ENCODE measurements at places on chromosomes 5 and 9.

DNA sequence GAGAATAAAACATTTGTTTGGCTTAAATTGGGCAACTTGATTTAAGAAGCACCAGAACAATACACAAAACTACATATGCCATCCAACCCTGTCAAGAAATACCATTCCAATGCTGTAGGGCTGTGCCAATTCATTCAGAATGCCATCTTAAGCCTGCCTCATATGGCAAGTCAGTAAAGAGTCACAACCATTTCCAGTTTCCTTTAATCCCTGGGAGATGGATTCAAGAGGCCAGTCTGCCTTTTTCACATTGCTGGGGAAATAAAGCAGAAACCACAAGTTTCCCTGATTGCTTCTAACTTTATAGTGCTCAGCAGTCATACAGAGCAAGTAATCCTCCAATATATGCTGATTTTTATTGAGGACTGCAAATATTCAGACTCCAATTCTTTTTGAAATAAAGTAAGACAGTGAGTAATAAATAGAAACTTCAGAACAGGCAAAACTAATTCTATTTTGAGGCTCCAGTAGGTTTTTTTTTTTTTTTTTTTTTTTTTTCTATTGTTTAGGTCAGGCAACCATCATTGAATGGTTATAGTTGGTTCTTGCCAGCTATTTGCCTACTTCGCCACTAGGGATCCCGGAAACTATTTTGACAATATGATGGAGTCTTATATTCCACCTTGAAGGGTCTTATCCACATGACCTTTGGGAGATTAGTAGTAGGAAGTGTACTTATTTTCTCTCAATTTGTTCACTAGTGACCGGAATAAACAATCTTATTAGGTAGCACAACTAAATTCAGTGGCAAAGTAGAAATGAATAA is 400.9 kb upstream of the MEF2C start:
- DNase-seq = no peak

- no peak for DNase-seq
Measured at GRCh38 chr9:128409450-128409849, 11.2 kb upstream of the CERCAM start.

- no peak for DNase-seq
Measured at GRCh38 chr5:6464441-6464840, 15.8 kb downstream of the UBE2QL1 start.

- no peak for DNase-seq
Measured at GRCh38 chr5:31322946-31323345, 129.5 kb downstream of the CDH6 start.

- DNase-seq = no peak
Measured at GRCh38 chr9:133468777-133469421, 9.1 kb downstream of the CACFD1 start.

GRCh38 chr9:12849486-12850003 is 74.7 kb downstream of the LURAP1L start:
- no peak for DNase-seq

- DNase-seq = no peak
Measured at GRCh38 chr9:88808019-88808656, 183.1 kb upstream of the S1PR3 start.

GRCh38 chr5:167489202-167489601 is 802.2 kb upstream of the WWC1 start:
- no peak for DNase-seq

GRCh38 chr9:129094387-129095169 is 13.7 kb downstream of the DOLPP1 start:
- no peak for DNase-seq

GRCh38 chr9:84471816-84472215 is 131.3 kb upstream of the SLC28A3 start:
- no peak for DNase-seq

DNA sequence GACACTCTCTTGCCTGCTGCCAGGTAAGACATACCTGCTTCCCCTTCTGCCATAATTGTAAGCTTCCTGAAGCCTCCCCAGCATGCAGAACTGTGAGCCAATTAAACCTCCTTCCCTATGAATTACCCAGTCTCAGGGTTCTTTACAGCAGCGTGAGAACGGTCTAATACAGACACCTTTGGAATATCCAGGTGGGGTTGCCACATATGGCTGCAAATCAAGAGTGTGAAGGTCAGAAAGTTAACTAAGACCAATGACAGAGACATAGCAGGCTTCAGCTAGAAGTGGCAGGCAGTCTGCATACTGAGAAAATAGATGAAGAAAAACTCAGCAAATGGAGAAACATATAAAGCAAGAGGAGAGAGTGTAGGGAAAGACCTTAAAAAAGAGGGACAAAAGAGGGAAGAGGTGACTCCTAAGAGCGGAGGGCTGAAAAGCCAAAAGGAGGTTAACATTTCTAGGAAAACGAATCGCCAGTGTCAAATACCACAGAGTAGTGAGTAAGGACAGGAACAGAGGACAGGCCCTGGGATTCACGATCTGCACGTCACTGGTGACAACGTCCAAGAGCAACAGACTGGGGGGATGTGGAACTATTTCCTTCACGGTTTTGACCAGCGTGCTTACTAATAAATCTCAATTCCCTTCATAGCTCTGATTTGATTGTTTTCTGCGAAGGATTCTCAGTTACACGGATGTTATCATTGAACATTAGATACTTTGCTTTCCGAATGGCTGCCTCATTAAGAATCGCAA is 1.7 kb upstream of the ACO1 start:
- DNase-seq = no peak

DNA sequence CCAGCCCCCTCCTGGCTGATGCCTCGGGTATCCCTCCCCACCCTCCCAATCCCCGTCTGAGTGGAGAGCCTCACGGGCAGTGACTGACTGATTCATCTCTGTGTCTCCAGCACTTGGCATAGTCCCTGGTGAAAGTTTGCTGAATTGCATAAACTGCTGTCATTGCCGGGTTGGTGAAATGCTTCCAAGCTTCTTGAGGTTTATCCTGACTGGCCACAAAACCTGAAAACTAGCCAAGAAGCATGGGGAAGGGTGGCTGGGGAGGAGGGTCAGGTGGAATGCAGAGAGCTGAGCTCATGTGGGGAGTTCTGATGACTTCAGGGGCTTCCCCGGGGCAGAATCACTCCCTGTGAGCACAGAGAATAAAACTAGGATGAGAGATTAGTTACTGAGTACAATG is 56.9 kb upstream of the GGTA1 start:
- no peak for DNase-seq

GRCh38 chr5:32273821-32274220 is 38.9 kb downstream of the MTMR12 start:
- no peak for DNase-seq

DNA sequence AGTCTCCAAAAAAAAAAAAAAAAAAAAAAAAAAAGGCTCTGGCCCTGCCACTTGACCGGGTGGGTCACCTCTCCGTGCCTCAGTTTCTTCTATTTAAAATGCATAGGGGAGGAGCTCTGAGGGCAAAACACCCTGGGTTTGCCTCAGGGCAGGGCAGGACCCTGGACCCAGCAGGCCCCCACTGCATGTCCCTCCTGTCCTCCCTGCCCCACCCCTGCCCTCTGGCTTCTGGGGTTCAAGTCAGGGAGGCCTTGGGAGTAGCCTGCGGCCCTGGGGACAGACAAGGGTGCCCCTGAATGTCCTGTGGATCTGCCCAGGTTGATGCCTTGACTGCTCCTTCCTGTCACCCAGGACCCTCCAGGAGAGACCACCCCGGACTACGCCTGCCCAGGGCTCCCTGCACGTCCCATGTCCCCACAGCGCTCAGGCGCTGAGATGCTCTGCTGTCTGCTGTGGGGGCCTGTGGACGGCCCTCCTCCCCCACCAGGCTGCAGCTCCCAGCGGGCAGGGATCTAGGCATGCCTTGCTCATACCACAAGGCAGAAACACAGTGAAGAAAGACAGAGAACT is 35.4 kb downstream of the ADAMTS2 start:
- no peak for DNase-seq

- no peak for DNase-seq
Measured at GRCh38 chr9:126642839-126643238, 29.1 kb downstream of the LMX1B start.

DNA sequence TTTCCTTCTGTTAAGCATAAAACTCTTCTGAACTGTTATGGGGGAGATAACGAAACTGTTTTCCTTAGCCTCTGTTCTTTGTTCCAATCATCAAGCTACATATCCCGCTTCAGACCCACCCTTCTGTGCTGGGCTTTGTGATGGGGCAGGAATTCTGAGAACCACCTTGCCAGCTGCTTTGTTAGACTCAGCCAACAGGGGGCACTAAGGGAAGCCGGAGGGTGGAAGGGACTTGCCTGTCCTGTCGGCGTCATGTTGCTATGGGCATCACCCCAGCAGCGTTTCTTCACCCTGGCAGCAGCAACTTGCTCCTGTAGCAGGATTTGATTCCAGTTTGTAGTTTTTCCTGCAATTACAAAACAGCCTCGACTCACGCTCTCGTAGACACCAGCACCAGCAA is 169.1 kb downstream of the CAAP1 start:
- no peak for DNase-seq

DNA sequence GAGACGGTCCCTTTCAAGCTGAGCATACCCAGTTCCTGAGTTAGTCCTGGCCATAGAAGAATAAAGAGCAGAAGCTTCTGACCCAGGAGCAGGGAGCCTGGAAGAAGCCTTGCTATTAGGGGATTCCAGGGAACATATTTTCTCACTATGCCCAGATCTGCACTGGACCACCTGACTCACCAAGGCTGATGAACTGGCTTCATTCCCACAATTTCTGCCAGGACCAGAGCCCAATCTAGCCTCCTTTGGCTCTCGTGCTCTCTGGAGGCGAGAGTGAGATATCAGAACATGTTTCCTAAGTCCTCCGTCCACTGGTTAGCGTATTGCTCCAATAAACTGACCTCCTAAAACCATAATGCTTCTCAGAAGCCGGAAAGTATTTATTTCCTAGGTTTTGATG is 9.9 kb downstream of the GABBR2 start:
- no peak for DNase-seq

DNA sequence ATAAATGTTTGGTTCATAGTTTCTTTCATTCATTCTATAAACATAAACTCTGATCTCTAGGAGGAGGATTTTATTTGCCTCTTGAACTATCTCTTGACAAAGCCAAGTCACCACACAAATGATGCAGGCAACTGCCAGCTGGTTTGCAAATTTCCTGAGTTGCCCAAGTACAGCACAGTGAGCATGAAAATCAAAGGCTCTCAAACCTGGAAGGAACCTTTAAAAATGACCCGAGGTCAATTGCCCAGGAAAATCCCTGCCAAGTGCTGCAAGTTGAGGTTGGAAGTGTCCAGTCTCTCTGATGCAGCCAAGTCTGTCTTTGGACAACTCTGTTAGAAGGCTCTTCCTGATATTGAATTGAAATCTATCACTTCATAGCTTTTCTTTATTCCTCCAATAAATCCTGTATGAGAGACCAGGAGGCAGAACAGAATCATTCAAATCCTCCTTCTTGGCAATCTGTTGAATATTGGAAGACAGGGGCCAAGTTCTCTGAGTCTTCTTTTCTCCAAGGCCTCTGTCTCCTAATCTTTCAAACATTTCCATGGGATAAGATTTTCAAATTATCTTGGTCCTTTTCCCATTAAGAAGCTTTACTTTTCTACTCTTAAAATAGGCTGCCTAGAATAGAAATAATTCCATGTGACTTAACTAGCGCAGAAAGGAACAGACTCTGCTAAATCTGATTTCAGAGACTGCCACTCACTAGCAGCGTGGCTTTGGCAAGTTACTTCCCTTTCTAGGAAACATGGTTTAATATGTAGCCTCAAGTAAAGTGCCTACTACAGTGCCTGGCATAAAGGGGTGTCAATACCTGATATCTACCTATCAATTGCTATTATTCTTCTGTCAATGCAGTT is 159.2 kb downstream of the SNX18 start:
- DNase-seq = no peak

- DNase-seq = no peak
Measured at GRCh38 chr5:14465116-14465515, 116.5 kb upstream of the OTULINL start.

DNA sequence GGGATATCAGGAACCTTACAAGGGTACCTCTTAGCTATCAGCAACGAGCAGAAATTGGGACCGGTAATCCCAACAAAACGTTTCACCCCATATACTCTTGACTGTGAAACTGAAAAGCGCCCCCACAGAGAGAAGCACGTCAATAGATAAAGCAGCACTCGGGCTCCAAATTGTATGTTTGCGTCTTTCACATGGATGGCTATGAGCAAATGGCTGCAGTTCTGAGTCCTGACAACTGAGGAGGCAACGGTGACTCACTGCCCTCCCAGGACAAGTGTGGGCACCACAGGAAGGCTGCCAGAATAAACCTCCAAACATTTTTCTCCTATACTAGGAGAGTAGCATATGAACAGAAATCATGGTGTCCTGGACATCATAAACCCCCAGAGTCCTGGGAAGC is 36.6 kb downstream of the SEMA4D start:
- no peak for DNase-seq

GRCh38 chr9:98231770-98232478 is 23.5 kb downstream of the TBC1D2 start:
- DNase-seq = no peak

- no peak for DNase-seq
Measured at GRCh38 chr9:135650408-135650807, 11.1 kb upstream of the GLT6D1 start.

GRCh38 chr5:32272746-32273145 is 40.0 kb downstream of the MTMR12 start:
- DNase-seq = no peak

DNA sequence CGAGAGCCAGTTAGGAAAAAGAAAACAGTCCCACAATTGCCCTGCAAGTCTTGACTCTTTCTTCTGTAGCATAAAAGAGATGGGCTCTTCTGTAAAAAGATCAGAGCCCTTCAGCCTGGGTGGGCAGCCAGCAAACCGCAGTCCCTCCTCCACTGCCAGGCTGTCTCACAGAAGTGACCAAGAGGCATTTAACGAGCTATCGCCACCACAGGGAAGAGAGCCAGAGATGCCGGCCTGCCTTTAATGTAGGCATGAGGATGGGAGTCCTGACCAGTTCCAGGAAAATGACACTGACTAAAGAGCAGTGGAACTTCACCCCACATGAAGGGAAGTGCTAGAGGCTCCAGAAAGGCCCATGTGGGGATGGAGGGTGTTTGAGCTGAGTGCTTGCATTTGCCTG is 264.6 kb downstream of the NDUFS4 start:
- DNase-seq = no peak

DNA sequence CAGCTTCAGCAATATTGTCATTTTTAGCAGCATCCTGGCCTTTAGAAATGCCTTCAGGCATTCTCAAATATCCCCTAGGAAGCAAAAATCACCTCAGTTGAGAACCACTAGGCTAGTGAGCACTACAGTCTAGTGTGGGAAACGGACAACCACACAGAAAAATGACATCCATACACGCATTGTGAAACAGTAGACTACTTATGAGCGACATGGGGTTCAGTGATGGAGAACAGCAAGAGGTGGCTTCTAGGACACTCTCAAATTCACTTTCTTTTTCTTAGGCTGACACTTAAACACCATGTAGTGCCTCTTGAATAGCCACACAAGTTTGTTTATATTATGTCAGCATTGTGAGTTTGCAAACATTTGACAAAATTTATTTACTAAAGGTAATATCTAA is 203.0 kb downstream of the KDM4C start:
- DNase-seq = no peak

GRCh38 chr9:86282979-86283535 is 719 bp upstream of the ISCA1 start:
- no peak for DNase-seq

Measured in activated CD8-positive, alpha-beta memory T cell treated with anti-CD3 and anti-CD28 coated beads, Interleukin-2, amount 10 ng/mL, durations not matched to agents 7 days and 5 days (primary cell).